ENCODE measurements at places on chromosomes 13 and 19.

GRCh38 chr13:22018836-22019210 is 347.9 kb downstream of the FGF9 start:
- DNase-seq, result no peak

DNA sequence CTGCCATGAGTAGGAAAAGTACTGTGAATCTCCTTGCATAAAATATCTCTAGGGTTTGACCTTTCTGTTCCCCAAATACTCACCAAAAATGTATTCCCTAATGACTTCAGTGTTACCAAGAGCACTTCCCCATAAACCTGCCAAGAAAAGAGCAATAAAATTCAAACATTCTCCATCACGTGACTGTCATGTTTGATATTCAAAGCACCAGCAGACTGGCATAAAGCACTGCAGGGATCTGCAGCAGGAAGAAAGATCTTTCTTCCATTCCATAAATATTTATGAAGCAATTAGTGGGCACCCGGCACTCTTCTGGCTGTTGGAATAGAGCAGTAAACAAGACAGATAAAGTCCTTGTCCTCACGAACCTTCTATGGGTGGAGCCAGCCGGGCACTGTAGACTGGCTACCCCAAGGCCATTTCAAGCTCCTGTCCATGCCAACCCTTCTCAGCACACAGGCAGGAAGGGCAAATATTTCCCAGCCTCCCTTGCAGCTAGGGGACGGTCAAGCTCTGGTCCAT is 20.3 kb downstream of the PLA2G4C start:
- no peak for DNase-seq

DNA sequence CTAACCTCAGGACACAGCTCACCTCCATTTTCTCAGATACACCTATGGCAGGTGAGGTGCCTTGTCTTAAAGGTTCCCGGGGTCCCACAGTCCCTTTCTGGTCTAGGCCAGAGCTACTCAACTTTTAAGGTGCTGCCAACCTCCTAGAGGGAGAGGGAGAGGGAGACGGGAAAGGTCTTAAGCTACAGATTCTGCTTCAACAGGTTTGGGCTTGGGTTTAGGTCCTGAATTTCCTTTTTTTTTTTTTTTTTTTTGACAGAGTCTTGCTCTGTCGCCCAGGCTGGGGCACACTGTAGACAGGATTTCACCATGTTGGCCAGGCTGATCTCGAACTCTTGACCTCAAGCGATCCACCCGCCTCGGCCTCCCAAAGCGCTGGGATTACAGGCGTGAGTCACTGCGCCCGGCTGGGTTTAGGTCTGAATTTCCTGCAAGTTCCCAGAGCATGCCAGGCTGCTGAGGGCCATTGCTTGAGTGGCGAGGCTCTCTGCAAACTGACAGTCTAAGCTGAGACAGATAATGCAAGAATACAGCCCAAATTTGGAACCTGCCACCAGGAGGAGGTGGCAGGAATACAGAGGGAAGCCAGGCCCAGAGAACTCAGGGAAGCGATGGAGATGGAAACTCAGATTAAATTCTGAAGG is 7.8 kb upstream of the SYCN start:
- DNase-seq, result no peak

GRCh38 chr19:5031231-5032100 is 62.6 kb downstream of the KDM4B start:
- DNase-seq, result peak; percentile 70

DNA sequence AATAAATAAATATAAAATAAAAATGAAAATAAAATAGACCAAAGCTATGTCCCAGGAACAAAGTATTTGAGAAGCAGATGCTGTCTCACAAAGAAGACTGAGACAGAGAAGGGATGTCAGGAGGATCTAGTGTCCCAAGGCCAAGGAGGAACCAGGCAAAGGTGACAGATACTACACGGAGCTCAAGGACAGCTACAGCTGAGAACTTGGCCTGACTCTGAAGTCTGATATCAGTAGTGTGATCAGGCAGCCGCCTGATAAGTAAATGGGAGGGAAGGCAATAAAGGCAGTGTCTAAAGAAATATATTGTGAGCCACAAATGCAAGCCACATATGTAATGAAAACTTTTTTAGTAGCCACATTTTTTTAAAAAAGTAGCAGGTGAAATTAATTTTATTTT is 20.4 kb upstream of the NANOS3 start:
- no peak for DNase-seq

Data from H1 (cell line).